ENCODE measurements at places on chromosomes 12 and 14.
A peak's percentile ranks its signal among the peaks of the same experiment; 100 is the strongest.

- DNase-seq: no peak
These were observed 7.1 kb upstream of the FOS start for GRCh38 chr14:75271514-75271913.

- no peak for DNase-seq
These were observed 8.3 kb upstream of the PLEK2 start for GRCh38 chr14:67420102-67420739.

DNA sequence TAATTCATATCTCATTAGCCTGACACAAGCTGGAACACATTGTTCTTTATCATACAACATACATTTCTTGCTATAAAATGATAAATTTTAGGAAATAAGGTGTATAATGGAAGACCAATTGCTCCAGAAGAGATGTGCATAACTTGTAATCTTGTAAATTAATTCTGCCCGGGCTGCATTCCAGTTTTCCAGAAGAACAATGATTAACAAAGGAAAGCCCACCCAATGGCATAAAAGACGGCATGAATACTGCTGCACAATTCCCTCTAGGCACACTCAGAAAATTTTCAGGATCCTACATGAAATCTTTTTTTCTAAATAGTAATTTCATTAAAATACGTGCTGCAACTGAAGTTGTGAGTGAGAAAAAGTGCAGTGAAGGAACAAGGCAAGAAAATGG, 137.4 kb upstream of the KRR1 start:
- no peak for DNase-seq

DNA sequence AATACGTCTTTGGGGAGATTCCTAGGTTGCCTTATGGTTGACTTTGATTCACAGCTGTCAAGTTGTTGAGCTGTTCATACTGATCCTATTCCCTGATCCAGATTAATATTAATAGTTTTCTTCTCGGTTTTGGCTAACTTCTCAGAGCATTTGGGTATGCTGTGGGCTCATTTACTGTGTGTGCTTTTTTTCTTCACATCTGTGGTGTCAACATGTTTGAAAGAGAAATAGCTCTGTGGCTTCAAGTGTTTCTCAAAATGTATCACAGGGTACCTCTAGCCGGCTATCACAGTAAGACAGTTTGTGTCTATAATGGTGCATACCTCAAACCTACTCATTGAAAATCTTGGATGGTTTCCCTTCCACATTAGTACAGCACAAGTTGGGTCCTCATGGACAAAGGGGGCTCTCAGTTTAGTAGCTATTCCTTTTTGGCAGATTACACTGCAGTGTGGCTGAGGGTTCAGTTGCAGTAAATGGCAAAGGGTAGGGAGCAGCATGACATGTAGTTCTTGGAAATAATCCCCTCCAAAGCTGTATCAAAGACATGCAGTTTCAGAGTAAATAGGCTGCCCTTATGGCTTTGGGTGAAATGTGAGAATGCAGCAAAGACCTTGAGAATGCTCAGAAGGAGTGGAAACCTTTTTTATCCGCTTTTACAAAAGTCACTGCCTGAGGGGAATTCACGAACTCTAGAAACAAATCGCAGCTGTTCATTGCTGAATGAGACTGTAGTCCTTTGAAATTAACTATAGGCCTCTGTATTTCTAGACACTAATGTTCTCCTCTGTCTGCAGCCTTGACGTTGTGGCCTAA, 102.4 kb upstream of the ATF1 start:
- DNase-seq: no peak

DNA sequence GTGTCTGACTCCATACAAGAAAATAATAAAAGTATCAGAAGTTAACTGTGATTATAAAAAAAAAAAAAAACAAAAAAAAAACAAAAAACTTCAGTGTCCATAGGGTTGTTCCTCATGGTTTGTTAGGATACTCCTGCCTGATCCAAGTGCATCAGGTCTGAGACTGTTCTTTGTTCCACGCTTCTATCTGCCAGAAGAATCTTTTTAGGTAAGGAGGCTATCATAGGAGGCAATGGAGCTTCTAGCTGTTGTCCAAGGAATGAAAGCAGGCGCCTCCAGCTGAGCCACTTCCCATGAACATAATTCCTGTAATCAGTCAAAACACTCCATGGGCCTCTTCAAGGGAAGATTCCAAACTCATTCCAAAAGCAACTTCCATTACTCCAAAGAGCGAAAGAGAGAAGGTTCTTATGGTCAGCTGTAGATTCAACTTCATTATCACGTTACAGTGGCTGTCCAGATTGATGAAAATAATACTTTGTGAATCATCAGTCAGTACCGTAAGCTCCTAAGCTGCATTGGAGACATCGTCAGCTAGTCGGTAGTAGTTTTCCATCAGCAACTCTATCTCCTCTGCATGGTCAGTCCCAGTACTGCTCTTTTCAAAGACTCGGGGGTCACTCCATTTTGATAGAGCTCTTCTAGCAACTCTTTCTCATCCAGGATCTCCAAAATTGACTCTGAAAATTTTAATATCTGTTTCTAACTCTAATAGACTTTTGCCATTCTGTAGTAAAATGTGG, 9.7 kb downstream of the TBC1D15 start:
- DNase-seq: no peak

DNA sequence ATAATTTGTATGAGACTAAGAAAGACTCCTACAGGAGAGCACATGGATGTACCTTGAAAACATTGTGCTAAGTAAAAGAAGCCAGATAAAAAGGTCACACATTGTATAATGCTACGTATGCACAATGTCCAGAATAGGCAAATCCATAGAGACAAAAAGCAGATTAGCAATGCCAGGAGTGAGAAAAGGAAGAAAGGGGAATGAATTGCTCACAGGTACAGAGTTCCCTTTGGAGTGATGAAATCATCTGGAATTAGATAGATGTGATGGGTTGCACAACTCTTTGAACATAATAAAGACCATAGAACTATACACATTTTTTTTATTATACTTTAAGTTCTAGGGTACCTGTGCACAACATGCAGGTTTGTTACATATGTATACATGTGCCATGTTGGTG, 1218.9 kb upstream of the TMEM132C start:
- DNase-seq: no peak

GRCh38 chr12:47950856-47951468, 12.4 kb upstream of the TMEM106C start:
- DNase-seq: no peak

GRCh38 chr12:74722709-74723108, 185.1 kb downstream of the ATXN7L3B start:
- no peak for DNase-seq

DNA sequence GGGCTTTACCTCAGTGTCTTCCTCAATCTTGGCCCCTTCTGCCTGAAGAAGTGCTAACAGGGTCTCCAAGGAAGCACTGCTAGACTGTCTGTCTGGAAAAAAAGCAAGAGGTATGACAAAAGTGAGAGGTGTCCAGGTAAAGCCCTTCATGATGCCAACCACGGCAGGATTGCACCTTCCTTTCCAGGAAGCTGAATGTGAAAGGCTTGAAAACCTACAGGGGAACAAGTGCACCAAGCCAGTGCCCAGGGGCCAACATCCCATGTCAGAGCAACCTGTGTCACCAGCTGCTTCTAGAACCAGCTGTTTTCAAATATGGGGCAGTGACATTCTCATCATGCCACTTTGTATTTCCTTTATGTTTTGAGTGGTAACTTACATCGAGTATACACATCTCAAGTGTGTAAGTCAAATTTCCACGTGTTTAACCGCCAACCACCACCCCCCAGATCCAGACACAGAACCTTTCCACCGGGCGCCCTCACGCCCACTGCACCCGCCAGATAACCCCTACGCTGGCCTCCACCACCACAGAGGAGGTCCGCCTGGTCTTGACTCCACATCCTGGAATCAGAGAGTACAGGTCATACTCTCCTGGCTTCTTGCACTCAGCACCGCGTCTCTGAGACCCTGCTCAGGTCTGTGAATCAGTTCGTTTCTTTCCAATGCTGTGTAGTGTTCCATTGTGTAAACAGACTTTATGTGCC, 27.3 kb downstream of the VPS37B start:
- DNase-seq: no peak

DNA sequence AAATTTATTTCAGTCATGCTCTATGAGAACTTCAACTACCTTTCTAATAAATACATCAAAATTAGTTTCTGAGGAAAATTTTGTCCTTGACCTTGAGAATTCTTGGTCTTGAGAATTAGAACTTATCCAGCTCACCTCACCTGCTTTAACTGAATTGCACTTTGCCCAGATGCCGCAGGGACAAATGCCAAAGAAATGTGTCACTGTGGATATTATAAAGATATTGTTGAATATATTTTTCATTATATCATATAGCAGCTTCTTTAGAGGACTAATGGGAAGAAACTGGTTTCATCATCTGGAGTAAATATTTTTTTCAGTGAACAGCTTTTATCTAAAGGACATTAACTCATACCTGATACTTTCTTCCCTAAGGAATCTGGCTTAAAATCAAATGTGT, 54.1 kb downstream of the LRP6 start:
- DNase-seq: no peak

GRCh38 chr14:24965934-24966578, 83.9 kb downstream of the STXBP6 start:
- DNase-seq: no peak

DNA sequence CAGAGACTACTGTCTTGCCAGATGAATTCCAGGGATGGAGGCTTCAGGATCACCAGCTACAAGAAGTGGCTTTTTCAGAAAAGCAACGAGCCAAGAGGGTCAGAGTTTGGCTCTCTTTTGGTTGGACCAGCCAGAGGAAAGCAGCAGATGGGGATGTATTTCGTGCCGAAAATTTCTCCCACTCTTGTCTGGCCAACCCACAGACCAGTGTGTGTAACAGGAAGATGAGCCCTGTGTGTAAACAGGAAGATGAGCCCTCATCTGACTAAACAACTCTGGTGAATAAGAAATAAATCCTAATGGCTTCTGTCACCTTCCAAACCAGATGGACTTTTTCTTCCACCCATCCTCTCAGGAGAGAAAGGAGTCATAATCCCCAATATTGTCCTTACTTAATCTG, 13.1 kb downstream of the GPR68 start:
- no peak for DNase-seq

DNA sequence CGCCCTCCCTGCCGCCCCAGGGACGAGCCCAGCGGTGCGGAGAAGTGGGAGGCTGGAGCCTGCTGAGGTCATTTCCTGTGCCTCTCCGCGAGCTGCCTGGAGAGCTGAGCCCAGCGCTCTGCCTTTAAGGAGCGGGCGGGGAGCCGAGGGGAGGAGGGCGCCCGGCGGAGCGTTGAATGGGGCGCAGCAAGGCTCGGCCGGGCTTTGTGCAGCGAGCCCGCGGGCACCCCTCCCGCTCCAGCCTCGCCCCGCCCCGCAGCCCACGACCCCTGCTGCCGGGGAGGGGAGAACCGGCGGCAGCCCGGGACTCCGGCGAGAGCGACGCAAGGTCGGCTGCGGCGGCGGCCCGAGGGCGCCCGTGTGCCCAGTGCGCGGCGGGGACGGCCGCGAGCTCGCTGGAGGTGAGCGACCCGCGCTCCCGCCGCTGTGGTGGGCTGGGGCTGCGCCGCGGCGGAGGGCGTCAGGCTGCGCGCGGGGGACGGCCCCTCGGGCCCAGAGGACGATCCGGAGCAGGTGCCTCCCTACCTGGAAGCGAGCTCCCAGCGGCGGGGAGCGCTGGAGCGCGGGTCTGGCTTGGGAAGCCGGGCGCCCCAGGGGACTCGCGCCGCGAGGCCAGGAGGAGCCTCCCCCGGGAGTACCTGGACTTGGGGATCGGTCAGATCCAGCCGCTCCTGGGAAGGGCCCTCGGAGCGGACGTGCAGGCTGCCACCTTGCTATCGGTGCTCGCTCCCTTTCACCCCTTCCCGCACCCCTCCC, at the start of gene PLEKHH1:
PLEKHH1 (plus strand) TSS at position 293 of the 756 bp plus-strand sequence. CDS start 8,578 bp downstream, outside the sequence.
- peak; percentile 93 for DNase-seq

- no peak for DNase-seq
These were observed 6.2 kb upstream of the SLC15A4 start for GRCh38 chr12:128829861-128830504.

GRCh38 chr12:51813931-51814310, 34.6 kb downstream of the FIGNL2 start:
- DNase-seq: no peak

DNA sequence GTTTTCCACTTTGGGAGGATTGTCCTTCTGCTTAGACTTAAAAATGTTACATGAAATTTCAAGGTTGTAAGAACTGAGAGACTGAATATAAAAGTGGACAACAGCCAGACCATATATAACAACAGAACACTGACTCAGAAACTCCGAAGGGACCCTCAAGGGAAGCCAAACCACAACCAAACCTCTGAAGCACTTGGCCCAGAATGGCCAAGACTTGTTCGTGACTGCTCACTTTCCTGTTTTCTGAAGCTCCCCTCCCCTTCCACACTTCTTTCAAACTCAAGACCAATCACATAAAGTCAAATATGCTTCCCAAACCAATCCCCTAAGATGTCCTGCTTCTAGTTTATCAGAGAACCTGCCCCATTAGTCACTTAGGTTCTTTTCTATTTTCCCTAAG, 13.7 kb downstream of the OR6J1 start:
- DNase-seq: no peak

- no peak for DNase-seq
These were observed 61.7 kb downstream of the ITPK1 start for GRCh38 chr14:93054006-93054405.

GRCh38 chr12:124582108-124582424, 14.7 kb upstream of the NCOR2 start:
- no peak for DNase-seq

DNA sequence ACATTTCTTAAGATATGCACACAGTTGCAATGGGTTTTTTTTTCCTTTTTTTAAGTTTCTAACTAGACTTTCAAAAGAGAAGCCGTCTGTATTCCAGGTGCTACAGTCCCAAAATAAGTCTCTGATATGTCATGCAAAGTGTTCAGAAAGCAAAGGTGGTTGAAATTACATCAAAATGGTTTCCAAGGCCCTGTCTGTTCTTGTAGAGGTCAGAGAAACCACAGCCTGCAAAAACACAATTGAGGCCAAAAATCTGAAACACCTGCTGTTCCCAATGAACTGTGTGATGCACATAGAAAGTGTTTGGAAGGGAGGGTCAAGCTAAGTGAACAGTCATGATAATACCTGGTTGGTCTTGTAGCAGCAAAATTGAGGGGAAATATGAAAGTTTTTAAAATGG, 91.0 kb downstream of the VRK1 start:
- no peak for DNase-seq

GRCh38 chr12:124673801-124674617, 106.6 kb upstream of the NCOR2 start:
- DNase-seq: peak; percentile 64

- no peak for DNase-seq
These were observed 110.0 kb downstream of the EPS8 start for GRCh38 chr12:15679151-15679550.

- DNase-seq: no peak
These were observed 323.3 kb upstream of the RTL1 start for GRCh38 chr14:101226603-101227425.

GRCh38 chr14:75711796-75712211, 50.8 kb downstream of the TTLL5 start:
- DNase-seq: peak; percentile 80

GRCh38 chr14:22112004-22112403, 438.4 kb upstream of the OR4E1 start:
- no peak for DNase-seq

GRCh38 chr12:98579347-98579746, 14.1 kb upstream of the SLC25A3 start:
- no peak for DNase-seq

GRCh38 chr12:85661461-85662206, 174.6 kb downstream of the RASSF9 start:
- DNase-seq: no peak

GRCh38 chr12:131189781-131190180, 236.1 kb downstream of the ADGRD1 start:
- DNase-seq: no peak

All from hypothalamus (tissue), 51 donors.